ENCODE measurements at places on chromosomes 11 and 22.

- DNase-seq, result no peak
Measured at GRCh38 chr11:94776351-94777321, 8.5 kb downstream of the AMOTL1 start.

DNA sequence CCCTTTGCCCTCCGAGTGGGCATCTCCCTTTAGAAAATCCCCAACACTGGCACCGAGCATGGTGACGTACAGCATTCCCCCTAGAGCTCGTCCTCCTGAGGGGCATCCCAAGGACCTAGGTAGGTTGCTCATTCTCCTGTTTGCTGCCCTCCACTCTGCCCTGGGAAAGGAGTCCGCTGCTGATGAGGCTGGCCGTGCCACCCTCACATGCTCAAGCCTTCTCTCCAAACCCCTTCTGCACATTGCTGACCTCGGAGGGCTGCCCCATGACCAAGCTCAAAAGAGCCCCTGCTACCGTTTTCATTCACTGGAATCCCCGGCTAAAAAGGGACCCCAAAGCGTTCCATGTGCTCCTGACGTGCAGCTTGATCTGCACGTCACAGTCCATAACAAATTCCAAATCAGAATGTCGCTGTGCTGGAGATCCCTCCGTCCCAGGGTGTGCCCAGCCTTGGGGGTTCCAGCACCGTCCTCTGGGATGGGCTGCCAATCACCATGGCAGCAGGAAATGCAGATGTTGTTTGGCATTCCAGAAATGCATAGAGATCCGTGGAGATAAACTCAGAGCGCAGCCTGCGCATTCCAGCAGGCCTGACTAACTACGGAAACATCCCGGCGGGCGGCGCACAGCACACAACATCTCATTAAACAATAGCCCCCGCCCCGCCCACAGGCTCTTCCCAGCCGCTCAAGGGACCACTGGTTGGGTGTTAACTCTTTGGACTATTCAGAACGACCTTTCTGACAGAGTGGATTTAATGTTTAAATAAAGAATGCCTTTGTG is 26.3 kb upstream of the GNB1L start:
- no peak for DNase-seq

DNA sequence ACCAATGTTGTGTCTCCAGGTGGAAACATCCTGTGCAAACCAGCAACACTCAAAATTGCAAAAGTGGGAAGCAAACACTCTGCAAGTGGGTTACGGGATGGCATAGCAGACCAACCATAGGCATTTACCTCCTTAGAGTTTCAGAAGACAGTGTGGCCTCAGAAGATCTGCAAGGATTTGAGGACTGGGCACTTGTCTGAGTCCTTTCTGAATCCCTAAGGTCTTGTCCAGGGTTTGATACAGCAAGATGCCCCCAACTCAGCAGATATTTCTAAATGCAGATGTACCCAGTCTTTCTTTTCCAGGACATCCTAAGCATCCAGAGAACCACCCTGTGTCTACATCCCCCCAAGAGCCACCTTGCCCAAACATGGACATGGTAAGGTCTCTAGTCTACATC is 51.7 kb upstream of the SHANK2 start:
- no peak for DNase-seq

GRCh38 chr11:23398052-23398451 is 537.8 kb upstream of the CCDC179 start:
- no peak for DNase-seq

- no peak for DNase-seq
Measured at GRCh38 chr22:24816806-24817205, 10.8 kb downstream of the SGSM1 start.

DNA sequence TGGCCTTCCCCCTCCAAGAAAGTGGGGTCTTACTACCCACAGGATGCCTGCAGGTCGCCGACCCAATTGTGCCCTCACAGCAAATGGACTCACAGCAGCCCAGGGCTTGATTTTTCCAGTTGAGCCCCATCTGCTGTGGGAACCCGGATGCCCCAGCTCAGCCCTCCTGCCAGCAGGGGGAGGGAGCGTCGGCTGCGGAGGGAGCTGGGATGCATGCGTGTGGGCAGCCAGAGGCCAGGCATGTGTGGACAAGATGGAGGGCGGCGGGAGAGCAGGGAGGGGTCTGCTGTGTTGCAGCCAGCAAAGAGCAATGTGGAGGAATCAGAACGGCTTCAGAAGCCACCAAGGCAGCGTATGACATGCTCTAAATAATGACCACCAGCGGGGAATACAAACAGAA is 41.0 kb upstream of the EIF3D start:
- no peak for DNase-seq

- no peak for DNase-seq
Measured at GRCh38 chr11:105204636-105205035, 65.1 kb upstream of the CARD18 start.

DNA sequence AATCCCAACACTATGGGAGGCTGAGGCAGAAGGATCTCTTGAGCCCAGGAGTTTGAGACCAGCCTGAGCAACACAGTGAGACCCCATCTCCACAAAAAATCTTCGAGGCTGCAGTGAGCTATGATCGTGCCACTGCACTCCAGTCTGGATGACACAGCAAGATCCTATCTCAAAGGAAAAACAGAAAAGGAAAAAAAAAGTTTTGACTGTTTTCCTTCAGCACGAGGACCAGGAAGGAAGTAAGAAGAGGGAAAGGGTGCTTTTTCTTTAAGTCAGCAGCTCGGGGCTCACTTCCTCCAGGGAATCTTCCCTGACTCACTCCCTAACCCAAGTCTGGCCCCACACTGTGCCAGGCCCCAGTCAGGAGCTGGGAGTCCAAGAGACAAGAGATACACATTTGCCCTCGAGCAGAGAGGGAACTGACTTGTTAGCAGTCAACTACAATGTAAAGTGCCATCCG is 14.2 kb downstream of the ARRB1 start:
- no peak for DNase-seq

- no peak for DNase-seq
Measured at GRCh38 chr22:40281717-40282116, 64.6 kb upstream of the ADSL start.
